ENCODE measurements at places on chromosomes 11 and 22. TPM values are rescaled to one million over a fixed set of nuclear protein-coding genes. Genes with fewer than 3 reads are reported as not detected.

GRCh38 chr22:19815823-19816290 is 38.8 kb downstream of the GNB1L start:
- DNase-seq: no peak

Gene VSIG2
- total RNA-seq: not detected

DNA sequence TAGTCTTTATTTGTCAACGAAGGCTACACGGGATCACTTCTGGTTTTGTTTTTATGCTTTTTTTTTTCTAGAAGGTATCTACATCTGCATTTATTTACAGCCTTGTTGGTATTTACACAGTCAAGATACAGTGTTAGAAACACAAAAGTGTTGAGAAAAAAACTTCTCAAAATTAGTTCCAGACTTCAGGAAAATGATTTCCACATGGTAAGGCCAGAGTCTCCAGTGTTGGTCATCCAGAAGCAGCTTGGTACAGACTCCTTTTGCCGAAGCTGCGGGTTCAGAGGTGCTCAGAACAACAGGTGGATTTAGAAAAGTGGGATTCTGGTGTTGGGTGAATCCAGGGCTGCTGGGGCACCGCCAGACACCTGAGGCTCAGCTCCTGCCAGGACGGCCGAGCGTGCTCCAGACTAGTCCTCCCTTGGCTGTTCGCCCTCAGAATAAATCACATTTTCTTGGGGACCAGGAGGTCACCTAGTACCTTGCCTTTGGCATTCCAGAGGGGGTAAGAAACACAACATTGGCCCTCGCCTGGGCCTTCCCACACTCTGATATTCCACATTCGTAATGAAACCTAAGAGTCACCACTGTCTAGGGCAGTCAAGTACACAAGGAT is 78.7 kb upstream of the NARS2 start:
- no peak for DNase-seq

DNA sequence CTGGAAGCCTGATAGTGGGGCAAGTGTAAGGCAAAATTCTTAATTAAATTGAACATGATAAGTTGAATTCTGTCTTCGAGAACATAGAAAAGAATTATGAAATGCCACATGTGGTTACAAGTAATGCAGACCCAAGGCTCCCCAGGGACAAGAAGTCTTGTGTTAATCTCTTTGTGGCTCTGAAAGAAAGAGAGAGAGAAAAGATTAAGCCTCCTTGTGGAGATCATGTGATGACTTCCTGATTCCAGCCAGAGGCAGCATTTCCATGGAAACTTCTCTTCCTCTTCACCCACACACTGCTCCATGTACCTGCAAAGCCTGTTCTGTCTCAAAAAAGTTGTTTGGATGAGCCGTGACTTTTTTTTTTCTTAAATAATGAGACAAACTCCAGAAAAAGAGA is 1.9 kb upstream of the TYR start:
- DNase-seq: no peak

- DNase-seq: no peak
Measured at GRCh38 chr11:120285256-120285655, 39.8 kb upstream of the TLCD5 start.

DNA sequence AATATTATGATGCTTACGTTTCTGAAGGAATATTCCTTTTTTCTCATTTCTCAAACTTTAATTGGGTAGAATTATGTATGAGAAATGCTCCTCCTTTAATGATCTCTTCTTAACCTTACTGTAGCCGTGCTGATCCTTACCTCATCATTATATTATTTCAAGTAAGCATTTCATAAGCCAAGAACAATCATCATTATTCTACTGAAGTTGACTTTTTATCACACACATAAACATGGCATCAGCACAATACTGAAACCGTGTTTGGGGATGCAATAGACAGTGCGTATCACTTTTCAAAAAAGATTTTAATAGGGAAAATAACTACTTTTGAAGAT is 162.8 kb downstream of the ARHGAP42 start:
- DNase-seq: no peak

DNA sequence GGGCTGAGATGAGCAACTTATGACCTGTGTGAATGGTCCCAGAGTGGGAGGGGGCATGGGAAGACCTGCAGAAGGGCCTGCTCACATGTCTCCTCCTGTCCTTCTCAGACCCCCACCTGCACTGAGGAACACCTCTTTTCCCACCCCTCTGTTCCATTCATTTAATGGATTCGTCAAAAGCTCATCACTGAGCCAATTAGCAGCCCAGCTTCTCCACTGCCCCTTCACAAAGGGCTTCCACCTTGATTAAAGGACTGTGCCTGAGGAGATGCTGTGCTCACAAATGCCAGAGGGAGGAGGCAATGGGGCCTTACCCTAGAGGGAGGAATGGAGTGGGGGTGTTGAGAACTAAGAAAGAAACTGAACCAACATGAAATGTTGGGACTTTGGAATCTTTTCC is 14.0 kb upstream of the CDON start:
- no peak for DNase-seq

- no peak for DNase-seq
Measured at GRCh38 chr11:122756417-122756816, 81.9 kb upstream of the CRTAM start.

Gene MPZL2
- not detected for total RNA-seq

GRCh38 chr11:33829430-33830141 is 55.3 kb upstream of the FBXO3 start:
- DNase-seq: no peak

Gene ACAD8
- 21.1 TPM for total RNA-seq

- no peak for DNase-seq
Measured at GRCh38 chr11:80163441-80163840, 722.6 kb upstream of the TENM4 start.

- DNase-seq: no peak
Measured at GRCh38 chr11:7494086-7494745, 8.9 kb downstream of the OLFML1 start.

DNA sequence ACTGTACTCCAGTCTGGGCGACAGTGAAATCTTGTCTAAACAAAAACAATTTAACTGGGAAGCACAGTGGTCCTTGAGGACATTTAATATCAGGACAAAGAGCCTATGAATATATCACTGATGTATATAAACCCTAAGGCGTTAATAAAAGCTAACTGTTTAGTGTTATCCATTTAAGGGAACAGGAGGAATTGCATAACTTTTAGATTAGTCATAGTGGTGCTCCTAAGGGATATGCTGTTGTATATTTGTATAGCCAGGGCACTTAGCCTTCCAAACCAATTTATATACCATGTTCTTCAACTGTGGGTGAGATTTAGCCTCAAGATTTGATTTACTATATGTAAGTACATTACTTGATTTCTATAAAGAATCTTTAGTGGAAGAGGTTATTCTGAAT is 3.0 kb upstream of the CHEK1 start:
- DNase-seq: no peak

Gene TMEM9B
- total RNA-seq: 28.2 TPM
